Stimulated activated CD8-positive, alpha-beta memory T cell treated with anti-CD3 and anti-CD28 coated beads, Interleukin-15, amount 100 ng/mL, for 24 hours (primary cell): ENCODE measurements at places on chromosomes 3 and 15.

DNA sequence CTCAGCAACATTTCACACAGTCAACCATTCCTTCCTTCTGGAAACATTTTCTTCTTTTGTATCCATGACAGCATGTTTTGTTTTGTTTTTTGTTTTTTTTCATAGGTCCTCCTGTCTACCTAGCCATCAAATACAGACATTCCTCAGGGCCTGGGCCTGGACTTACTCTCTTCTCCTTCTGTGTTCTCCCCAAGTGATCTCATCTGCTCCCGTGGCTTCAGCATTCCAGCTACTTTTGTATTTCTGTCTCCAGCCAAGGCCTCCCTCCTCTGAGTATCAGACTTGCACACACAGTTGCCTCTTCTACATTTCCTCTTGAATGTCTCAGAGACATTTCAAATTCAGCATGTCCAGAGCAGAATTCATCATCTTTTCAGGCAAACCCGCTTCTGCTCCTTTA lies 82.4 kb downstream of the HCN4 start:
- no peak for DNase-seq

DNA sequence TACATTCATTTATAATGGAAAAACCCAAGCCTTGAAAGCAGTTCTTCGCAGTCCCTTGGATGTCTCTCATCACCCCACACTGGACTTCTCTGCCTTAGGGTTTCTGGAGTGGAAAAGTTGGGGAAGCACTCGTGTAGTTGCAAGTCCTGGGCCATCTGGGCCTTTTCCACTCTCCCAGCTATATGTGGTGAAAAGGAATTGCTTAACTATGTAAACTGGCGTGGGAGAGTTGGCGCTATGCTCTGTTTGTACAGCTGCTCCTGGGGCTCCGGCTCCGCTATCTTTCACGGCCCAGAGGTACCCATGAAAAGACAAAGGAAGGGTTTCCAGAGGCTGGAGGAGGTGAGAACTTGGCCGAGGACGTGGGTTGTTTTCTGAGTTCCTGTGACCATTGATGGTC lies 81.1 kb upstream of the MYZAP start:
- no peak for DNase-seq

DNA sequence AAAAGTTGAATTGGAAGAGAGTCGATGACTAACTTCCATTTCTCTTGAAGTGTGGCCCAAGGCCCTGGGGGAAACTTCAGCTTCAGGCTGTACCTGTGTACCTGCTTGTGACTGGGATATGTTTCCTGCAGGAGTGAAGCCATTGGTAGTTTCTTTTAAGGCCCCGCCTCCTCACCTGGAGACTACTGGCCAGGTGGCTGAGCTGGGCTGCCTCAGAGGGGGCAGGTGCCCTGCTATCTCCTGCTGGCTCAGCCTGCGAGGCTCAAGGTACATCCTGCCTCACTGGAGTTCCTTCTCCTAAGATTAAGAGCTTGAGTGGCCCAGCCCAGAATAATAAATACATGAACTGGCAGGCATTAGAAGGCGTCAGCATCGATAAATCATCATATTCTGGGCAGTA lies 121.6 kb upstream of the ROPN1 start:
- no peak for DNase-seq

GRCh38 chr3:67048067-67048714 lies 50.1 kb downstream of the KBTBD8 start:
- no peak for DNase-seq

DNA sequence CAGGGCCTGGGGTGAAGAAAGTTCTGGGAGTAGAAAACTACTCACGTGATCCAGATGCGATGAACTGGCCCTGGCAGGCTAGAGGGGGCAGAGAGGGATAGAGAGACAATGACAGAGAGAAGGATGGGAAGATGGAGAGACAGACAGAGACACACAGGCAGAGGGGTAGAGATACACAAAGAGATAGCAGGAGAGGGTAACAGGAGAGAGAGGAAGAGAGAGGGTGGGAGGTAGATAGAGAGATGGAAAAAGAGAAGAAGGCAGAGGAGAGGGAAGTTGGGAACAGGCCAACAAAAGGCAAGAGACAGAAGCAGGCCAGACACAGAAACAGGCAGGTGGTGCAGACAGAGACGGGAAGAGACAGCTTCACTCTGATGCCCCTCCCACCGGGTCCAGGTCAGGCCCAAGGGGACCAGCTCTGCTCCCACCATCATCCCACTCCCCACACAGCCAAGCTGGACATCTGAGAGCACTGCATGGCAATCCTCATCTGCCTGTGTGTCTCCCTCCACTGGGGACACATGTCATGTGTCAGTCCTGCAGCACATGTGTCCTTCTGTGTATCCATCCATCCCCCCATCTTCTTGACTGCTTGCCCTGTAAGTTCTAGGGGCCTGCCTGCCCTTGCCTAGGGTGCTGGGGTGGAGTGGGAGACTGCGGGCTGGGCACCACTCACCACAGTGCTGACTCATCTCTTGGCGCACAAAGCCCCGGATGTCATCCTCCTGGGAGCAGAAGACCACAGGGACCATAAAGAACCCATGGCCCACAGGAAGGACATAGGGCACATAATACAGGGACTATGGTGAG lies 2.2 kb upstream of the UCN2 start:
- DNase-seq = no peak

- no peak for DNase-seq
Observed at GRCh38 chr3:99774467-99774866, 43.2 kb upstream of the CMSS1 start.

DNA sequence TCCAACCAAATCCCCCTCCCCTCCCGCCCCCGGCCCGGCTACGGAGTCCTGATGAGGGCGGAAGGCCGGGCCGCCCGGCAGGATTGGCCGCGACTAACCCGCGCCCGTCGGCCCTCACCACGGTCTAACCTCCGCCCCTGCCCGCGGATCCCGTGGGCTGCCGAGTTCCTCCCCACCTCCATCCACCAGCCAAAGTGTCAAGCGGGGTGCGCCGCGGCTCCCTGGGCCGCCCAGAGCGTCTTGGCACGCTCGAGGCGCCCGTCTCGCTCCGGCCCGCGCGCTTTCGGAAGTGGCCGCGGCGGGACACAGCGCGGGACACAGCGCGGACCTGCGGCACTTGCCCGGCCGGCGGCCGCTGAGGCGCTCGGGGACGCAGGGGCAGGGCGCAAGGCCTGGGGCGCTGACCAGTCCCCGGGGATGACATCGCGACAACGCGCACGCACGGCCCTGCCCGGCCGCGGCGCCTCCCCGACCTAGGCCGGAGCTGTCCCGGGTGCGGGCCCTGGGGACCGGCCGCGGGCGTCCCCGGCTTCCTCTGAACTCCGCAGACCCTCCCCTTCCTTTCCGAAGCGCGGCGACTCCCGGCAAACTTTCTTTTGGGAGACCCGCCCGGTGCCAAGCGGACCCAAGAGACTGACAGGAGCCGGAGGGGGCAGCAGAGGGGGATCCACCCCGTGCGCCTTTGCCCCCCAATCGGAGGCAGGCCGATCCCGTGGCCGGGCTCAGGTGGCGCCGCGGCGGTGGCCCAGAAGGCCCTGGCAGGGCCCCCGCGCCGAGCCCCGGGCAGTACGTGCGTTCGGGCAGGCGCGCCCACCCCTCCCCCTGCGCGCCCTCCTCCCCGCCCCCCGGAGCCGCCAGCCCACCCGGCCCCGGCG lies 112.8 kb upstream of the ICE2 start:
- no peak for DNase-seq

GRCh38 chr3:130737622-130738021 lies 9.0 kb downstream of the PIK3R4 start:
- DNase-seq = no peak

DNA sequence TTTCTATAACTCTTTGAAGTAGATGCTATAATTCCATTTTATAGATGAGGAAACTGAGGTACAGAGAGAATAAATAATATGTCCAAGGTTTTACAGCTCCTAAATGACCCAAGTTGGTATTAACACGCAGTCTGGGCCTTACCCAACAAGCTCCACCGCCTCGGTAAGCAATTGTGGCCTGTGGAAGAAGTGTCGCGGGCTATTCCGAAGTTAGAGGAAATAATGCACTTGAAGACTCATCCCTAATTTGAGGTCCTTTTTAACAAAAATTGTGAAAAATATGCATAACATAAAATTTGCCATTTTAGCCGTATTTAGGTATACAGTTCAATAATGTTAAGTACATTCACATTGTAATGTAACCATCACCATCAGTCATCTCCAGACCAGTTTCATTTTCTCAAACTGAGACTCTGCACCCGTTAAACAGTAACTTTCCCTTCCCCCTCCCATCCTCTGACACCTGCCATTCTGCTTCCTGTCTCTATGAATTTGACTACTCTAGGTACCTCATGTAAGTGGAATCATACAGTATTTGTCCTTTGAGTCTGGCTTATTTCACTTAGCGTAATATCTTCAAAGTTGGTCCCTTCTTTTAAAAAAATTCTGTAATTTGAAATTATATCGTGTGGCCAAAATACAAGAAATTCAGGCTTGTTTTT lies 18.2 kb downstream of the IDH3A start:
- no peak for DNase-seq

DNA sequence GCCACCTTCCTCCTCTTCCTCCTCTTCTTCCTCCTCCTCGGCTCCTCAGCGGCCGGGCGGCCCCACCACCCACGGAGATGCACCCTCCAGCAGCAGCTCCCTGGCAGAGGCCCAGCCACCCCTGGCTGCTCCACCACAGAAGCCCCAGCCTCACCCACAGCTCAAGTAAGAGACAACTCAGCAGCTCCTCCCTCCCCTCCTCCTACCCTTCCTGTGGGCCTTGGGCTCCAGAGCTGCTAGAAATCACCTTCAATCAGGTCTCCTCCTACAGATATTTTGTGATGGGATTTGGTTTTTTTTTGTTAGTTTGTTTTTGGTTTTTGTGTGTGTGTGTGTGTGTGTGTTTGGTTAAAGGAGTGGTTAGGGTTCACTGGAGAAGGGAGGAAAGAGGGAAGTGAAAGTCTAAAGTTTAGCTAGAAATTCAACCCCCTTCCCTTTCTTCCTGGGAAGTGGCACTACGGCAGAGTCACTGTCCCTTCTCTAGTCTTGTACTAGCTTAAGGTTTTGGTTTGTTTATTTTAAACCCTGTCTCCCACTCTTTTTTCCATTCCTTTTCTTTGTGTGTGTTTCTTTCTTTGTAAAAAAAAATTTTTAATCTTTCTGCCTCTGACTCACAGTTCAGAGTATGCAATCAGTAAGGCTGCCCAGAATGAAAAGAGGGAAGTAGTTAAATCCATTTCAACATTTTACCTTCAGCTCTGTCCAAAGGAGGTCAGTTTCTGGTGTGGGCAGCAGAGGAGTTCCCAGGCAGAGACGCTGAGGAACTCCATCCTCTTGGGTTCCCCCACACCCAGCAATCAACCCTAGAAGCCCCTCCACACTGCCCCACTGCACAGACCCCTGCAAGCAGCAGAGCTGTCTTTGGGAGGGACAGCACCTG lies 29.0 kb upstream of the TIMP4 start:
- no peak for DNase-seq

GRCh38 chr3:171044835-171045793 lies 18.6 kb upstream of the SLC2A2 start:
- no peak for DNase-seq

GRCh38 chr3:53900666-53901331 lies 9.1 kb upstream of the SELENOK start:
- DNase-seq = no peak

DNA sequence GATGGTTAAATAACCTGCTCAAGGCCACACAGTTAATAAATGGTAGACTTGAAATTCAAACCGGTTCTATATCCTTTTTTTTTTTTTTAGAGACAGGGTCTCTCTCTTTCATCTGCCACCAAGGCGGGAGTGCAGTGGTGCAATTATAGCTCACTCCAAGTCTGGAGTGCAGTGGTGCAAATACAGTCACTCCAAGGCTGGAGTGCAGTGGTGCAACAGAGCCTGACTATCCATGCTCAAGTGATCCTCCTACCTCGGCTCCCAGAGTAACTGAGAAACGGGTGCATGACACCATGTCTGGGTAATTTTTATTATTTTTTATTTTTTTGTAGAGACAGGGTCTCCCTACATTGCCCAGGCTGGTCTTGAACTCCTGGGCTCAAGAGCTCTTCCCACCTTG lies 23.4 kb downstream of the DPP8 start:
- no peak for DNase-seq

DNA sequence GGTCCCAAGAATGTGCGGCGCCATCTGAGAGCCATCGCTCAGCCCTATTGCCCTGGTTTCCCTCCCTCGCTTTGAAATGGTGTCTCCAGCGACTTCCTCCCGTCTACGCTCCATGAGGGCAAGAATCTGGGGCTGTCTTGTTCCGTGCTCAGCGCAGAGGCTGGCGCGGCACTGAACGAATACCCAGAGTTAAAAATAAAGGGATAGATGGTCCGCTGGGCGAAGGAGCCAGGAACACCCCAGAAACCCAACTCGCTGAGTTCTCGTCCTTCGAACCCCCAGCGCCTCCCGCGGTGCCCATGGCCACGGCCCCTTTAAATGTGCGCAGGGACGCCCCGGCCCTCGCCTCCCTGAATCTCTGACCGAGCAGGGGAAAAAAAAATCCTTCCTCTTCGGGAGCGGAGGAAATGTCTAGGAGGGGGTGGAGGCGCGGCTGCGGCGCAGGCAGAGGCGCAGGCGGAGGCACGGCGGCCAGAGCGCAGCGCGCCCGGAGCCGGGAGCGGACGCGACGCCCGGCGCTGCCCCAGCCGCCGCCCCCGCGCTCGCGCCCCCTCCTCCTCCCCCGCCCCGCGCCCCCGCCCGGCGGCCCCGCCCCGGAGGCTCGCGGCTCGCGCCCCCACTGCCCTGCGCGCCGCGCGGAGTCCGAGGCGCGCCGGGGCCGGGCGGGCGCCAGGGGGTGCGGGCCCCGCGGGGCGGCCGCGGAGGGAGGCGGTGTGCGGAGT lies 8.5 kb upstream of the FGD5 start:
- no peak for DNase-seq

GRCh38 chr3:124584552-124585391 lies 145.5 kb upstream of the UMPS start:
- peak; percentile 3 for DNase-seq

- no peak for DNase-seq
Observed at GRCh38 chr3:19757773-19758172, 176.2 kb downstream of the EFHB start.

- DNase-seq = no peak
Observed at GRCh38 chr3:126845920-126846715, 136.8 kb upstream of the PLXNA1 start.

DNA sequence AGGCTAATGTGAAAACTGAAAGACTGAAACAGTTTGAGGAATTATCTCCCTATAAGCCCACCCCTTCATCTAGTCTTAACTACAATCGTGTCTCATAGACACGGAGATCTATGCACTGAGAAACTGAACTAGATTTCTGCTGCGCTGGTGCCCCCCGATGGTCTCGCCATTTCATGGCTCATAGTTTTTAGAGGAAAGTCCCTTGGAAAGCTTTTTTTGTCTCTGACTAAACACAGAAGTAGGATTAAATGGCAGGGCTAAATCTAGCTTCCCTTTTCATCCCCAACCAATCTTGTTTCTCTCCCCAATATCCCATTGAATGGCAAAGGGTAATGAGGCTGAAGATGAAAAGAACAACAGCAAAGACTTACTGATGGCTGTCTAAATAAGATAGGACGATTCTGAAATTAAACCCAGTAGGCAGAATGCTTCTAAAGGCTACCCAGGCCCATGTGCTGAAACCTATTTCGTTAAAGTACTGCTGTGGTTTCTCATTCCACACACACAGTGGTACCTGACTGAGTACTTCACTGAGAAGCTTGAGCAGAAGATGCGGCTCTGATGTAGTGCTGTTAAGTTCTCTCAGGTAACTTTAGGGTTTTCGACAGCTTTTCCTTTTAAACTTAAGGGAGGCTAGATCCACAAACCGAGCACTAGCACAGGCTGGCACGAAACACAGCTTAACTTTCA lies 142.7 kb downstream of the GADL1 start:
- DNase-seq = no peak
